ENCODE measurements at places on chromosomes 4 and X. TPM values are rescaled to one million over a fixed set of nuclear protein-coding genes. Genes with fewer than 3 reads are reported as not detected.

ATP8A1 gene
- 0.03 TPM for total RNA-seq

TEX13D gene
- not detected for total RNA-seq

FAM47A gene
- total RNA-seq, result not detected

G6PD gene
- total RNA-seq, result 1,560 TPM

IL3RA gene
- 0.95 TPM for total RNA-seq

TECRL gene
- total RNA-seq, result not detected

LDB2 gene
- not detected for total RNA-seq

RNF4 gene
- 93.1 TPM for total RNA-seq

HEPH gene
- total RNA-seq, result not detected

ACE2 gene
- 0.11 TPM for total RNA-seq

FGG gene
- 5.1 TPM for total RNA-seq

HSFX4 gene
- total RNA-seq, result not detected

MGARP gene
- total RNA-seq, result 0.58 TPM

EDNRA gene
- total RNA-seq, result 0.36 TPM

CD40LG gene
- not detected for total RNA-seq

NPNT gene
- 0.22 TPM for total RNA-seq

PLA2G12A gene
- 16.2 TPM for total RNA-seq

LANCL3 gene
- total RNA-seq, result not detected

TMPRSS11A gene
- not detected for total RNA-seq

ASB12 gene
- not detected for total RNA-seq

TAF7L gene
- total RNA-seq, result not detected

NAP1L3 gene
- 0.25 TPM for total RNA-seq
